Stimulated activated CD8-positive, alpha-beta memory T cell treated with anti-CD3 and anti-CD28 coated beads, Interleukin-15, amount 100 ng/mL, for 48 hours (primary cell): ENCODE measurements at places on chromosomes 2 and 18.

GRCh38 chr2:108593547-108594098 is 59.4 kb downstream of the LIMS1 start:
- no peak for DNase-seq

- peak; percentile 3 for DNase-seq
Measured at GRCh38 chr2:11446733-11447248, 19.2 kb downstream of the E2F6 start.

DNA sequence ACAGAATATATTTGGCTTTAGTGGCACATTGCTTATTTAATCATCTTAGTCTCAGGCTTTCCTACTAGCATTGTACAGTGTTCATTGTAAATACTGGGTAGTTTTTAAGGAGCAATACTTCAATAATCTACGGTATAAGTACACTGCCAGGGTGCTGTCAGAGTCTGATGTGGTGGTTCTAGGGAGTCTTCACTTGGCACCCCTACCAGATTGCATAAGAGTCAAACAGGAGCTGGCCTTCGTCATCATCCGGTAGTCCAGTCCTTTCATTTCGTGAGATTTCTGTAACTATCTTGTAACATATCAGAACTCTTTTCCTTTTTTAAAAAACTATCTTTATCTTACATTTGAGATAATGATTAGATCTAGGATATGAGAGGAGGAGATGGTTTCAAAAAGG is 91.1 kb downstream of the ZNF532 start:
- no peak for DNase-seq

GRCh38 chr2:45329045-45329677 is 281.9 kb downstream of the SRBD1 start:
- DNase-seq: no peak

DNA sequence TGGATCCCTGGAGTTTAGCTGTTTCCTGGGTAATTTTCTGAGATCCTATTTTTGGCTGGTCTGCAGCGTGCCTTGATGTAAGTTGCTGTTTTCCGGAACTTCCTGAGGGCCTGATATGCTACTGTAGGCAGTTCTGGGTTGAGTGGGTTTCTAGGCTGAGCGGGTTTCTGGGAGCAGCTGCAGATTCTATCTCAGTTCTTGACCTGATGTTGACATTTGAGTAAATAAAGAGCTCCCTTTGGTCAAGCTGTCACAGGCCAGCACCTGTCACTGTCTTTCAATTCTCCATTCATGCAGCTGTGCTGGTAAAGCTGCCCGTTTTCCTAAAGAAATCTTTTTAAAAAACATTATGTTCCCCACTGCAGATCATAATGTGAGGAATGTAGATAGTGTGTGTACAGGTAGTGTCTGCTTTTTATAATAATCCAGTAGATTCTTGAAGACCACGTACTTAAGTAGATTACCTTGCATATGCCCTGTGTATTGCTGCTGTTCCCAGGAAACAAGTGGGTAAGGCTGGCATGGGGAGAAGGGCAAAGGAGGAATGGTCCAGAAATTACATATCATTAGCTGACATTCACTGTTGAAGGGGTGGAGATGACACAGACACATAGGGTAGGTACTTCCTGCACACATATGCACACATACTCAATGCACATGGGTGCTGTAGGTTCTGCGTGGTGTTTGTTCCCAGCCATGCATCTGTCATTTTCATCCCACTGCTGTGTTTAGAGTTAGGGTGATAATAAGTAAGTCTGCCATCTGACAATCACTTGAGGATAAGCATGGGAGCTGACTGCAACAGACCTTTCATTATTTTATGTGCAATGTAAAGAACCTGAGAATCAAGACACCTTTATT is 25.9 kb downstream of the CD28 start:
- no peak for DNase-seq

DNA sequence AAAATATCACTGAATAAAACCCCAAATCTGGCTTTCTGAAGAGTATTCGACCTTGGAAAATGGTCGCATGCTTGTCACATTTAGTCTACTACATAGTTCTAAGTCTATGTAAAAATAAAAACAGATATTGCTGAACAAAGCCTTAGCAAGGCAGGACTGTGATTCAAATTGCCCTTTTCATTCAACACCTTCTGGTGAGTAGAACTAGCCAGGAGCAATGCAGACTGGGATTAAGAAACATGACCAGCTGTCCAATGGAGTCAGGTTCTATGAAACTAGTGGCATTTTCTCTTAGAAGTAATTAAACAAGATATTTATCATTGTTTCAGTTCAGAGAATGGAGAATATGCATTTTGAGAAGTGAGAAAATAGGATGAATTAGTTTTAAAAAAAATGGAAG is 1260.5 kb upstream of the ACVR2A start:
- DNase-seq: no peak

DNA sequence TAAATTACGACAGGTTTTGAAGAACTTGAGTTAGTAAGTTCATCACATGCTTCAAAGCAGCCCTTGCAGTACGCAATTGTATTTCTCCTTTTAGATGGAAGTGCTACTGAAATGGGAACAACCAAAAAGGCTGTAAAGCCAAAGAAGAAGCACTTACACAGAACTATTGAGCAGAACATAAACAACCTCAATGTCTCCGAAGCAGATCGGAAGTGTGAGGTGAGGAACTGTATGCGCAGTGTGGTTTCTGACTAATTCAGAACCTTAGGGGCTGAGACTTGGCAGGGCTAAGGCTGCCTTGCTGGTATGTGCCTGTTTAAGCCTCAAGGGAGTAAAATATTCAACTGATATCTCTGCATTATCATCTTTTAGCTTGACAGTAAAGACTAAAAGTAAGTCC is 8.4 kb downstream of the NCAPH start:
- peak; percentile 27 for DNase-seq

- DNase-seq: no peak
Measured at GRCh38 chr18:27621236-27621890, 436.3 kb upstream of the CHST9 start.

GRCh38 chr2:45855374-45855773 is 203.9 kb downstream of the PRKCE start:
- no peak for DNase-seq

DNA sequence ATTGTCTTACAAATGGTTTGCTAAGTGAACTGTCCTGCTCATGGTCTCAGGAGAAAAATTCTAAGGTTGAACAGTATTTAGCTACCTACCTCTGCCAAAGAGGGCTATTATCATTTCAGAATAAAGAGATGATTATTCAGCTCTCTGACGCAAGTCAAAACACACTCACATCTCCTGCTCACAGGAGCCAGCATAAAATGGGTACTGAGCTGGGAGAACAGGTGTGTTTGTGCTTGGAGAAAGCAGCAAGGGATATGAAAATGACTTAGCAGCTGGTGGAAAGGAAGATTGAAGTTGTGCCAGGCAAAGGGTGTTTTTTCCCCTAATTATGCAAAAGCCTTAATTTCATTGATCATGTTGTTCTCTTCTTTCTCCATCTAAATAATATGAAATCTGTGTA is 47.3 kb upstream of the TANK start:
- no peak for DNase-seq

DNA sequence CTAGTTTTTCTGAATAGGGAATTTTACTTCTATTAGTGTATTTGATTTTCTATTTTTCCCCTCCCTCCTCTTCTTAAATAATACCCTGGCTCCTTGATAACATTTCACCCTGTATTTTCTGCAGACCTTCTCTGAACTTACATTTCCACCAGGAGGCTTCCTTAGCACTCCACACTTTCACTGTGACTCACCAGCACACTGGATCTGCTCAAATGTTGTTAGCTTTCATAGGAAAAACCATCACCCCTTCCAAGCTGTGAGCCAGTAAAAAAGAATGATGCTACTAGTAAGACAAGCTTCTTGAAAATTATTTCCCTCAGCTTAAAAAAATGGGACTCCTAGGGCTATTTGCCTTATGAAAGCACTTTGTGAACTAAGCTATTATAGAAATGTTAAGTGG is 16.1 kb downstream of the SUPT7L start:
- no peak for DNase-seq

- DNase-seq: no peak
Measured at GRCh38 chr2:186771395-186771794, 77.5 kb downstream of the FAM171B start.

- no peak for DNase-seq
Measured at GRCh38 chr2:134021830-134022524, 231.9 kb upstream of the MGAT5 start.

- no peak for DNase-seq
Measured at GRCh38 chr2:236309669-236310029, 45.4 kb upstream of the ASB18 start.

DNA sequence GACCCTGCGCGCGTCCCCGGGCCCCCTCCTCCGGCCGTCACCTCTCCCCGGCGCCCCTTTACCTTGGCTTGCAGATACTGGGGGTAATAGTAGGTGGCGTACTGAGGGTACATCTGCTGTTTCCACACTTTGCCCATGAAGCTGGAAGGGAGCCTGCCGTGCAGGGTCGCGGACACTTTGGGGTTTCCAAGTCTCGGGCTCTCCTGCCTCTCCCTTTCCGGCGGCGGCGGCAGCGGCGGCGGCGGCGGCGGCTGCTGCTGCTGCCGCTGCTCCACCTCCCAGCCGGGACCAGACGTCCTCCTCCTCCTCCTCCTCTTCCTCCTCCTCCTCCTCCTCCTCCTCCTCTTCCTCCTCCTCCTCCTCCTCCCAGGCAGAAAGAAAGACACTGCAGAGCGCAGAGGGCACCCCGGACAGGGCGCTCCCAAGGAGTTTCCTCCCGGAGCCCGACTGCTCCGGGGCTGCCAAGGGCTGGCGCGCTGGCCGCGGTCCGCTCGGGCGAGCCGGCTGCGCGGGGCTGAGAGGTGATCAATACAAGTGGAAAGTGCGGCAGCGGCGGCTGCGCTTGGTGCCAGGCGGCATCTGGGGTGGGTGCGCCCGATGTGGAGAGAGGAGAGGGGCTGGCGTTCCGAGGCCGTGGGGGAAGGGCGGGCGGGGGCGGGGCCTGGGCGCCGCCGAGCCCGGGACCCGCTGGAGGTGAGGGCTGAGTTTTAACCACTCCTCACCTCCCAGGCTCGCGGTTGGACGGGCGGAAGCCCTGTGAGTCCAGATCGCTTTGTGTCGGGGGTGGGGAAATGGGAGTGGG is at the start of gene RBMS1:
Gene RBMS1, minus strand, starts transcription at position 581 of the 802 bp plus-strand sequence. Its CDS starts 444 bp downstream, at position 137.
- DNase-seq: peak; percentile 29

DNA sequence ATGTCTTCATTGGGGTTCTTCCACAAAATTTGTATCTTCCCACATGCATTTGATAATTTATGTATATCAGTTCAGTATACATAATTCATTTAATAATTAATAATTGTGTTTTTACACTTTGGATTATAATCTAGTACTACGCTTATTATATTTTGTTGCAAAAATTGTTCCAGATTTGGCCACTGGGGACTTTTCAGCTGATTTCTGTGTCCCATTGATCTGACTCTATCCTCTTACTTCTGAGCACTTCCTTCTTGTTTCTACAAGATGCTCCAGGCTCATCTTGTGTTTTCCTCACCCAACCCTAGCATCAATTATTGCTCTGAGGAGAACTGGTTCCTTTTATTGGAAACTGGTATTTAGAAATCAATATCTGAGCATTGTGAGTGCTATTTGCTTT is 215.3 kb upstream of the CDH19 start:
- DNase-seq: no peak

GRCh38 chr2:149743842-149744448 is 156.4 kb upstream of the MMADHC start:
- DNase-seq: no peak

- DNase-seq: no peak
Measured at GRCh38 chr2:34892766-34893165, 1293.7 kb upstream of the FAM98A start.

DNA sequence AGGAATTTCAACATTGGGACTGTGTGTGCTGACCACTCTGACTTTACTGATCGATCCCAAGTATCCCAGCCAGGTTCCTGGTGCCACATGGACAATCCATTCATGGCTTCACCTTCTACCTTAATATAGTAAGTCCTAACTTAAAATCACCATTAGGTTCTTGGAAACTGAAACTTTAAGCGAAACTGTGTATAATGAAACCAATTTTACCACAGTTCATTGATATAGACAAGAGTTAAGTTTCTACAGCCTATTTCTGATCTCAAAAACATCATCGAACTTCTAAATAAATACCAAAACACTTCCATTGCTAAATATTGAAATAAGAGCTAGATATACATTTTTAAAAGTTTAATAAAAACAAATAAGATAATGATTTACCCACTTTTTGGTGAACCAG is 4.4 kb upstream of the EXOC6B start:
- no peak for DNase-seq

DNA sequence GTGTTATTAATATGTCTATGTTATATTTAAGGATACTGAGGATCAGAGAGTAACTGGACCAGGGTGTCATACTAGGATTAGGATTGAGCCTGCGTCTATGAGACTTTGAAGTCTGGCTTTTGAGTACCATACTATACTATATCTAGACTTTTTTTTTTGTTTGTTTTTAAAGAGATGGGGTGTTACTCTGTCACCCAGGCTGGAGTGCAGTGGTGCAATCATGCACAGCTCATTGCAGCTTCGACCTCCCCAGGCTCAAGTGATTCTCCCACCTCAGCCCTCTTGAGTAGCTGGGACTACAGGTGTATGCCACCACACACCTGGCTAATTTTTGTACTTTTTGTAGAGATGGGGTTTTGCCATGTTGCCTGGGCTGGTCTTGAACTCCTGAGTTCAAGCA is 66.2 kb upstream of the MAP4K3 start:
- no peak for DNase-seq

DNA sequence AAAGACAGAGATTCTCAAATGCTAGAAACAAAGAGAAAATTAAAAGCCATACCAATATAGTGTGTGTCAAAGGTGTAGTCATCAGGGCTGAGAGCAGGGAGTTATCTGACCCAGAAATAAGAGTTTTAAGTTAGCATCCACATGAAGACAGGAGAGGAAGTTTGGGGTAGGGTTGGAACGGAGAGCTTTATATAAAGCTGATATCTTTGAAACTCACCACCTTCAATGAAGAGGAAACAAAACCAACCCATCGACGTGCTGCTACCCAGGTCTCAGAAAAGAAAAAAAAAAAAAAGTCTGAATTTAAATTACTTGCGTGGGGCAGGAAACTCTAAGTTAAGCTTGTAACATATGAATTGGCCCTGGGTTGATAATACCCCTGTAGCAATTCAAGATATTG is 42.4 kb downstream of the ARL4C start:
- DNase-seq: no peak

- DNase-seq: no peak
Measured at GRCh38 chr2:44553456-44553855, 191.7 kb downstream of the CAMKMT start.

DNA sequence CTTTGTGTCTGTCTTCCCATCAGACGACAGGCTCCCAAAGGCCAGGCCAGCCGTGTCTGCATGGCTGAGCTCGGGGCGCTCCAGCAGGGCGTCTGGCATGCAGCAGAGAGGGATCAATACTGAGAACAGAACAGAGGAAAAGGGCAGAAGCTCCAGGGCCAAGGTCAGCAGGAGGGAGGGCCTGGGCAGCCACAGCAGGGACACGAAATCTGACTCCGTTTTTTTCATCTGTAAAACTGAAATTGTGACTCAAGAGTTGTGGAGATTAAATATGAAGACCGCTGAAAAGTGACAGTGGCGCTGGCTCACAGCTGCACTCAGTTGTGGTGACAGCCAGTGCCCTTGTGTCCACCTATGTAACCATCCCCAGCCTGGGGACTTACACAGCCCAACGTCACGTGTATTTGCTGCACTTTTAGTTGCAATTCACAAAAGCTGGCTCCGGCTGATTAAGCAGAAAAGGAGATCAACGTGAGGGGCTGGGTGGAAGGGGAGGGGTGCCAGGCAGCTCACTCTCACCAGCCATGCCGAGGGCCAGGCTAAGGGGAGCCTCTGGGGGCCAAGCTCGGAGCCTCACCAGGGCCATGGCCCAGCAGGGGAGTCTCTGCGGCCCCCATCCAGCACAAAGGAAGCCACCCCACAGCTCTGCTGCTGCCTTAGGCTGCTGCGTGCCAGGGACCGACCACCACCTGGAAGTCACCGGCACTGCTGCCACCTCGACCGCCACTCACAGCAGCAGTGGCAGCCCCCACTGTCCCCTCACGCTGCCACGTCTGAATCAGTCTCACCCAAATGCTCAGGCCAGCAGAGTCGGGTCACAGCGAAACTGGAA is 74.7 kb downstream of the EIPR1 start:
- no peak for DNase-seq
